ENCODE measurements at places on chromosomes 5 and 9.

DNA sequence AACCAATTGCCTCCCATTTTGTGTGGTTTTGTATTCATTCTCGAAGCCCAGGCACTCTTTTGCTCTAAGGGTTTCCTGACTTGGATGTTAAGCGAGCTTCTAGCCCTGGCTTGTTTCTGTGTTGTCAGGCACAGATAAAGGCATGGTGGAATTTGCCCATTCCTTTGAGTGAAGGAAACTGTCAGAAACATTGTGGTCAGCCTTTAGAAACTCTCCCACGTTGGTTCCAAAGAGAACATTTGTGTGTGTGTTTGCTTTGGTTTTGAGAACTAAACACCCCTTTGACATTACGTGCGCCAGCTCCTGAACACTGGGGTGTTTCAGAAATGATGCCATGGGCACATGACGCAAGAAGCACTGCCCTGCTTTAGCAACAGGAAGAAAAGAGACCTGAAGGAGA lies 320.9 kb downstream of the NTRK2 start:
- DNase-seq: no peak

GRCh38 chr5:60173667-60174066 lies 280.1 kb upstream of the PDE4D start:
- DNase-seq: no peak

GRCh38 chr5:157955541-157956172 lies 96.7 kb upstream of the CLINT1 start:
- DNase-seq: no peak

DNA sequence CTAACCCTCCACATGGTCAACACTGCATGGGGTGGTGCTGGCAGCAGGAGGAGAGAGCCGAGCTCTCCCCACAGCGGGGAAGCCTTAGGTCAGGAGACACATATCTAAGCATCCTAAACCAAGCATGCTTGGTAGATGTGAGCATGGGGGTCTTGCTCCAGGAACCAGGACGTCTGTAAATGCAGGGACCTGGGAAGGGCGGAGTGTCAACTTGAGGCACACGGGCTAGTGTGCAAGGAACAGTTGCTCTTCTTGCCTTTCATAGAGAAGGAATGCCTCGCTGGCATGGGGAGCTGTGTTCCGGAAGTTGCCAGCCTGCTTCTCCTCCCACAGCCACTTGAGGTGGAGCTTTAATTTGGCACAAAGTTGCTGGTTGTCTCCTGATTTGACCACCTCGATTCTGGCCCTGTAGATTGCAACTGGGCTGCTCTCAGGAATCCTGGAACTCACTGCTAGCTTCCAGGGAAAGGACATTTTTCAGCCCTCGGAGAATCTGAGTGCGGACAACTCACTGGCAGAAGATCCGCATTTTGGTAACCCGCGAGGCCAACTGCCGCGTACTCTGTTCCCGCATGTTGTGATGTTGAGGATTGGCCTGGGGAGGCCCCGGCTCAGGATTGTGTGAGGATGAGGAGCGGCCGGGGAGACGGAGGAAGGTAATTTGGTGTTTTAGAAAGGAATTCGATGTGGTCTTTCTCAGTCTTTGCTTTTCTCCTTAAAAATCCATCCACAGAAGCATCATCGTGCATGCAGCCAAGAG lies 370.3 kb upstream of the IRX1 start:
- DNase-seq: no peak

GRCh38 chr5:57953792-57954191 lies 471.2 kb upstream of the ACTBL2 start:
- no peak for DNase-seq

GRCh38 chr5:179322071-179323025 lies 22.9 kb downstream of the ADAMTS2 start:
- DNase-seq: no peak
